Osteocyte (in vitro differentiated cells): ENCODE measurements at places on chromosomes 4 and X.

DNA sequence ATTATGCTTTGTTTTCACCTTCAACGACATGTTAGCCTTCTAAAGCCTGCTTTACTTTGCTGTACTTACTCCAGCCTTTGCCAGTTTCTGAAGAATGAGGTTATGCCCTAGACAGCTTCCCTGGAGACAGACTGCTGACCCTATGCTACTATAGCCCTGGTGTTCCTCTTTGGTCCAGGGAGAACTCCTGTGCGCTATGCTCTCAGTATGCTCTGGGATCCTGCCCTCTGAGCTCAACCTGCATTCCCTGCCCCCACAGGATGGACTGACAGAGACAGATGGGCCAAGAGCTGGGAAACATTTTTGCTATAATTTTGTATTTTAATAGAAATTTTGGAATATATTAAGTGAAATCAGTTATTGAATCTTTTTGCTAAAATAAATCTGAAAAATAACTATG, 425.9 kb downstream of the TMA16 start:
- DNase-seq = no peak

GRCh38 chr4:151217326-151217725, 59.6 kb upstream of the PRSS48 start:
- DNase-seq = no peak

DNA sequence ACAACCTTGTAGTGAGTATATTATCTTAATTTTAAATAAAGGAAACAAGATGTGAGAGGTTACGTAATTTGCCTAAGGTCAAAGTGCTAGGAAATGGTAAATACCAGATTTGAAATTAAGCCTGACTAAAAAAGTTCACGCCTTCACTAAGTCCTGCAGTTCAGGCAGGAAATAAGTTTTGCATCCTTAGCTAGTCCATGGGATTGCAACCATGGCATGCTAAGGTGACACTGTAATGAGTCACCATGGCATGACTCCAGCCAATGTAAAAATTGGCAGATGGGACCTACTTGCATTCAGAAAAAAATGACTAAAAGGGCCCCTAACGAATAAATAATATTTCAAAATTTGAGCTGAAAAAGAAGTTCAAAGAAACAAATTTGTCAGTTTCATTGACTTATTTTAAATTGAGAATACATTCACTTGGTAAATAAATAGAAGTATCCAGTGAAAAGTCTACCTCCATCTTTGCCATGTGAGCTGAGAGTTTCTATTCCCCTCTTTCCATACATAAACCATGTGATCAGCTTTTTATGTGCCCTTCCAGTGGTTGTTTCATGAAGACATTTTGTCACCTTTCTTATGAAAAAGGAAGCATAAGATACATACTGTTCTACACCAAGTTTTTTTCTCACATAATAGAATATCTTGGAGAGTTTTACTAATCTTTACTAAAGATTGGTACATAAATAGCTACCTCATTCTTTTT, 72.4 kb downstream of the ANKRD50 start:
- no peak for DNase-seq

DNA sequence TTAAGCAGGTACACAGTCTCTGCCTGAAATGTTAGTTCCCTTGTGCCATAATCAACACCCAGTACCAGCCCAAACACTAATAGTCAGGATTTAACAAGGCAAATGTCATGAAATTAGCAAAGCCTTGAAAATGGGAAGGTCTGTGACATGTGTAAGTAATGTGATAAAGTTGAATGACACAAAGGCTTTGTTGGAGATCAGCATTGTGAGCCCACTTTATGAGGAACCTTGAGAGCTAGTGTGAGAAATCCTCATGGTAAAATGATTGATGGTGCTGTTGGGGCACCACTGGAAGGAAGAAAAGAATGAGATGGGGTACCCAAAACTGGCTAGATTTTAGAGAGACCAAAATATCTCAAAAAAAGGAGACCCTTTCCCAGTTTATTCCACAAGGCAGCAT, 3.3 kb upstream of the LIN54 start:
- DNase-seq = no peak

DNA sequence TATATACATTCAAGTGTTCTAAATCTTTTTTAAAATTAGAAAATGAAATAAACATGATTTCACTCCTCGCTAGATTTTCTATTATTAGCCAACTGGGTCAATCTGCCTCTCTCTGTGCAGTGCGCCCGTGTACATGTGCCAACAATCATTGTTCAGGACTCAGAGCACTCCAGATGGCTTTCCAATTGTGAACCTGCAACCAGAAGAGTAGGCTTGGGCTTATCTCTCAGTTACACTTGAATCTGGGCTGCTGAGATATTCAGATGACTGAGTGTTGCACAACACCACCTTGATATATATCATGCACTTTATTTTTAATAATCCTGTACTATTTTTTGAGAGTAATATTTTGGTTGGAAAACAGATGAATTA, 184.0 kb upstream of the FSTL5 start:
- no peak for DNase-seq

DNA sequence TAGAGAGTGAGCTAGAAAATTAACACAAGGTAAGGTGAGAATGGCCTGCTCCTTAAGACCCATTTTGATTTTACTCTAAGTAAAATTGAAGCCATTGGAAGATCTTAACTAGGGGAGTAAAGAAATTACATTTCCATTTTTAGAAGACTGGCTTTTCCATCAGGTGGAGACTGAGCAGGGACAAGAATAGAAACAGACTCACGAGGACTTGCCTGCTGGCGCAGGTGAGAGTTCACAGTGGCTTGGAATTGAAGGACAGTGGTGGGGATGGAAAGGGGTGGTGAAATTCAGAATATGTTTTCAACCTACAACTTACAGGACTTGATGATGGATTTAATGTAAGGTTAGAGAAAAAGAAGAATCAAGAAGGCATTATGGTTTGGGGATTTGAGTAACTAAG, 427.4 kb downstream of the INPP4B start:
- DNase-seq = no peak

DNA sequence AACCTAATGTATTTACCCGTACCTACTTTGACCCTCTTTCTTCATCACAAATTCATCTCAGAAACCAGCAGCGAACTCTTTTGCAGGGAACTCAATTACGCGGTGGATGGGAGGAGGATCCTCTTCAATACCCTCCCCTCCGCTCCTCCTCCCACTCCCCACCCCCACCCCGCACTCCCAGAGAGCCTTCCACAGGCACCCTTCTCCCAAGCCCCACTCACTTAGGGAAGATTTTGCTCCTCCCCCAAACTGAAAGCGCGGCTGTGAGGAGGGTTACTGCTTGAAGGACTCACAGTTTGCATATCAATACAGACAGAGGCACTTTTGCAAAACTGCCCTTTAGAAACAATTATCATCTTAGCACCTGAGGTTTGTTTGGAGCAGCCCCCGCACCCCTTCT, 960 bp upstream of the IL1RAPL1 start:
- DNase-seq = no peak

- DNase-seq = no peak
These were observed 17.8 kb downstream of the SCFD2 start for GRCh38 chr4:53348046-53348445.

DNA sequence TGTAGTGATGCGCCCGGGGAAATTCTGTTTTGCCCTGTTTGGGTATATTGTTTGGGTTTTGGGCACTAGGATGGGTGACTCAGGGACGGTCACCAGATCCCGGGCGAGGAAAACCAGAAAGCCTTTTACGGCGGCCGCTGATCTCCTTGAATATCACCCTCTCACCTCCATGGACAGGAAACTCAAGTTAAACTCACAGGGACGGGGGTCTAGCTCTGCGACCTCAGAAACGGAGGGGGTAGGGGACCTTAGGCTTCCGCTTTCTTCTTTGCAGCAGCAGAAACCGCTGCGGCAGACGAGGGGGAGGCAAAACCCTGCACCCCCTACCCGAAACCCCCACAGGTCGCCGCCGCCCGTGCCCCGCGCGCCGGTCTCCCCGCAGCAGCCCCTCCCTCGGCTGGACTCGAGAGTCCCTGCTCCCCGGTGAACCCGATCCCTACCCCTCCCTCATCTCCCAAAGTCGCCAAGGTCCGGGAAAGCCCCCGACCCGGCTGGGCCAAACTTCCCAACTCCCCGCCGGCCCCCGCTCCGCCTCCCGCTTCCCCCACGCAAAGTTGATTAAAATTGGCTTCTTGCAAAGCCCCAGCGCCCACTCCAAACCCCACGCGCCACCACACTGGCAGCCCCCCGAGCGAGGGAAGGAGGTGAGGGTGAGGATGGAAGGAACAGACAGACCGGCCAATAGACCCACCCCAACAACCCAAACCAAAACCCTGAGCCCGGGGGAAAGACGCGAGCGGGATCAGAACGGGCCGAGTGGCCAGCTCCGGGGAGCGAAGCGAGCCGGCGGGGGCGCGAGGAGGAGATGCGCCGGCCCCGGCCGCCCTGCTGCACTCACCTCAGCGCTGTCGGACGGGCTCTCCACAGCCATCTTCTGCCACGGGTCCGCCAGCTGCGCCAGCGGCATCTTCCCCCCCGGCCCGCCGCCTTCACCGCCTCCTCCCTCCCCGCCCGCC, 705 bp downstream of the RPS6KA3 start:
- DNase-seq = no peak

GRCh38 chr4:154389148-154389547, 102.5 kb downstream of the DCHS2 start:
- no peak for DNase-seq

DNA sequence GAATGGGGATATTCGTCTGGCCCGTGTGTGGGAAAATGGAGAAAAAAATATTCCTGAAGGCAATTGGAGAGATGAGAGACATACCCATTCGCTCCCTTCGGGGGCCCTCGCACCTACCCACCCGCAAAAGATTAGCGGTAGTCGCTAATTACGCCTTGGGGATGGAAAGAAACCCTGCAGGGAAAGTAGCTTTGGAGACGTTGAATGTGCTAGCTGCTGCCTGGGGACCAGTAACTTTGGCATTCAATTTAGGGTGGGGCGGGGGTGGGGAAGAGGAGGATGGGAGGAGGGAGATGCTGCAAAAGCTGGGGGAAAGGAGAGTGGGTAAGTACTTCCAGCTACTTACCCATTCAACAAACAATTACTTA, 407 bp upstream of the ZC4H2 start:
- no peak for DNase-seq

- no peak for DNase-seq
These were observed 59.3 kb downstream of the ARHGAP6 start for GRCh38 chrX:11606408-11606807.

- peak; percentile 62 for DNase-seq
These were observed 14.5 kb downstream of the SOD3 start for GRCh38 chr4:24809815-24810405.

GRCh38 chr4:187176261-187176910, 452.7 kb upstream of the FAT1 start:
- DNase-seq = no peak

GRCh38 chr4:118950224-118950623, 61.6 kb downstream of the SYNPO2 start:
- DNase-seq = no peak

- no peak for DNase-seq
These were observed 12.1 kb upstream of the PRKG2 start for GRCh38 chr4:81227138-81227537.

DNA sequence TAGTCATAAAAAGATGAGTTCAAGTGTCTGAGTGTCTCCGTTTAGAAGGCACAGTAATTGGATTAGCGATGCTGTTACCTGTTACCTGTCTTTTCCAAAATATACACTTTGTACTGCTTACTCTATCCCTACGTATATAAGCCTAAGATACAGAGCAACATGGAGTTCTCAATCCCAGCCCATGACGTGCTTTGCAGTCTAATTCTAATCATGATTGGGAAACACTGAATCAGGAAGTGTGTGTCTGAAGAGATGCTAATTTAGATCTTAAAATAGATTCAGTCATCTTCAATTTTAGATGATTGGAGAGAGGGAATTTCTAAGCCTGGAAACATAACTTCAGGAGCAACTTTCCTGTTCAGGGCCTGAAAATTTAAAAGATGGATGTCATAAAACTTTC, 115.1 kb downstream of the PCDH19 start:
- DNase-seq = no peak

GRCh38 chrX:150527108-150527507, 41.3 kb upstream of the MTM1 start:
- DNase-seq = no peak
